ENCODE measurements at places on chromosomes 1 and 21. TPM values are rescaled to one million over a fixed set of nuclear protein-coding genes. Genes with fewer than 3 reads are reported as not detected.

DNA sequence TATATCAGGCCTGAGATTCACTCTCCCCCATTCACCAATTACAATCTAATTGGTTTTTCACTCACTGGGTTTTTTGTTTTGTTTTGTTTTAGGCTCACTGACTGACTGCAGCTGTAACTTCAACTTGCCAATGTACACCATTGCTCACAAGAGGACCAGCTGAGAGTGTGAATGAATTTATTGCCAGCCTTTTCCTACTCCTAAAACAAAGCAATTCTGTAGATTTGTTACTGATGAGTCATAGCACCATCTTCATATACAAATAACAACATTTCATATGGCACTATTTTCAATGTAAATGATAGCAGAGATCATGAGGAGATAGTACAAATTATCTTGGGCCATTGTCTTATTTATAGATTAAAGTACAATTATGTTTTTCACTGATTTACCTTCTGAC is 76.0 kb upstream of the DPYD start:
- DNase-seq: no peak

DNA sequence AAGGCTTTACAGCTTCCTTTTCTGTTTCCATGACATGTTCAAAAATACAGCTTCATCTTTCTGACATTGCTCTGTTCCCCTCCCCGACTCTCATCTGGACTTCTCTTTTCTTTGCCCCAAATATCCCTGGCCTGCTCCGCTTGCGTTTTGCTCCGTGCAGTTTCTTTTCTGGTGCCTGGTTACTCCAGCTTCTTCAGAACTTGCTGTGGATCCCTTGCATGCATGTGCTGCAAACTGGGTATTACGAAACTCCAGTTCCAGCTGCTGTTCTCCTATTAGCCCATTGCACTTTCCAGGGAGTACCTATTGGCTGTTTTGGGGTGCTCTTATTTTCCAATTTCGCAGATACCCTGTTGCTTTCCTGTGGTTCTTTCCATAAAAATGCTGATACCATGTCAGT is 9.9 kb upstream of the NDC1 start:
- DNase-seq: no peak

The ACOT11 gene
- 0.07 TPM for total RNA-seq

DNA sequence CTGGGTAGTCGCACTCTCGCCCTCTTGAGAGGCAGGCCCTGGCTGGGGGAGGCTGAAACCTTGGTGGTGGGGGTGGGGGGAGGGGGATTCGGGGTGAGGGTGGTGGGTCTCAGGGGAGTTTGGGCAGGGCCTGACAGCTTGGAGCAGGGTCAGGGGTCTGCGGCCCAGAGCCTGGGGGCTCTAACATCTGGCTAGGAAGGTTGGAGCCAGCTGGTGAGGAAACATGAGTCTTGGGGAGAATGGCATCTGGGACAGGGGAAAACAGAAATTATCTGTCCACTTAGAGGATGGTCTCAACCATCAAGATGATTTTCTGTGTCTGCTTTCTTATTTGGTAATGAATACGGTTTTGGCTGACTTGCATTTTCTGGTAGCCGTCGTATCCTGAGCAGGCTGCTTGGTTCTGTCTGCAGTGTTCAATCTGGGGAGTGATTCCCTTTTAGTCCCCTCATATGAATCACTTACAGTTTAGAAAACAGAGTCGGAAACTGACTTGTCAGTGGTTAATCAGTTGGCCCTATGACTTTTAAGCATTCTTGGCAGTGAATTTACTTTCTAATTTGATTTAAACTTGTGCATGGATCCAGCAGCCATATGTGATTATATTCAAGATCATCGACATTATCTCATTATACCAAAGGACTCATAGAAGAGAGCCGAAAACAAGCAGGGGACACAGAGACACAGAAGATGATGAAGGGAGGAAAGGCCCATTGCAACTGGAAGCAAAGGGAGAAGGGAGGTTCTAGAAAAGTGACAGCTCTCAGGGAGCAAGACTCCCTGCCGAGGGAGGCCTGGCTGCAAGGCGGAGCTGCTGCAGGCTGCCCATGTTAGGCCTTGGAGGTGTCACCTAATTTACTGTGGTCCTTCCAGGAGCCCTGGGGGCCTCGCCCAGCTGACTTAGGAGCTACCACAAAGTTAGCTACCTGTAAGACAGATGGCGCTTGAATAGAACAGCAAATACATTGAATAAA is 237.6 kb downstream of the SDCCAG8 start:
- DNase-seq: no peak

GRCh38 chr21:33430858-33431257 is 27.6 kb downstream of the IFNGR2 start:
- DNase-seq: no peak

DNA sequence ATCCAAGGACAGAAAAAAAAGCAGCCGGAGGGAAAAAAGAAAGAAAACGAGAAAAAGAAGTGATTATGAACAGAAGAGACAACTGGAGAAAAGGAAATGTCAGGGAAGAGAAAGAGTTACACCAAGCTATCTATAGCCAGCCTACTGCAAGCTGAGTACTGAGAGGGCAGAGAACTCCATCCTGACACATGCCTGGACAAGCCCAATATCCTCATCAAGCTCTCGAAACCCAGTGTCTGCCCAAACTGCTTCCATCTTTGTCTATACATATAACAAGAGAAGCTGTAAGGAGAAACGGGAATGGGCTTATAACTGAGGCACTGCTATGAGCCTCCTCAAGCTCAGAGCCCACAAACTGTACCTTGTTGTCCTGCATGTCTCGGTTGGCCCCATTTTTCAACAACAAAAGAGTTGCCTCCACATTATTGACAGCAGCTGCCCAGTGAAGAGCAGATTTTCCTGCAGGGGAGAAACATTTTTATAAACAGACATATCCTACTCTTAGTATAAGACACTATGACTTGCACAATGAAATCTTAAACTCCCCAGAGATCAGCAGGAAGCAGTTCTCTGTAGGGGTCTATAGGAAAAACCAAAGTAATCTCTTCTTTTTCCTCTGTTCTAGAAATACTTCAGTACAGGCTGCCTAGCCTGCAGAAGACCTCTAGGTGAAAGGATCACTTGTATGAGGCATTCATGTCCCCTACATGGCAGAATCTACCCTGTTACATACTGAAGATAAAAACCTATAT is 21.2 kb upstream of the ADAM30 start:
- no peak for DNase-seq

GRCh38 chr1:204196068-204196795 is at the start of gene KISS1:
Gene KISS1 (minus strand): TSS chr1:204196491. CDS start chr1:204192876, 3,615 bp downstream.
- DNase-seq: no peak

GRCh38 chr1:247385283-247385682 is 30.7 kb upstream of the NLRP3 start:
- DNase-seq: no peak

The NUDT4B gene
- total RNA-seq: 40.6 TPM

DNA sequence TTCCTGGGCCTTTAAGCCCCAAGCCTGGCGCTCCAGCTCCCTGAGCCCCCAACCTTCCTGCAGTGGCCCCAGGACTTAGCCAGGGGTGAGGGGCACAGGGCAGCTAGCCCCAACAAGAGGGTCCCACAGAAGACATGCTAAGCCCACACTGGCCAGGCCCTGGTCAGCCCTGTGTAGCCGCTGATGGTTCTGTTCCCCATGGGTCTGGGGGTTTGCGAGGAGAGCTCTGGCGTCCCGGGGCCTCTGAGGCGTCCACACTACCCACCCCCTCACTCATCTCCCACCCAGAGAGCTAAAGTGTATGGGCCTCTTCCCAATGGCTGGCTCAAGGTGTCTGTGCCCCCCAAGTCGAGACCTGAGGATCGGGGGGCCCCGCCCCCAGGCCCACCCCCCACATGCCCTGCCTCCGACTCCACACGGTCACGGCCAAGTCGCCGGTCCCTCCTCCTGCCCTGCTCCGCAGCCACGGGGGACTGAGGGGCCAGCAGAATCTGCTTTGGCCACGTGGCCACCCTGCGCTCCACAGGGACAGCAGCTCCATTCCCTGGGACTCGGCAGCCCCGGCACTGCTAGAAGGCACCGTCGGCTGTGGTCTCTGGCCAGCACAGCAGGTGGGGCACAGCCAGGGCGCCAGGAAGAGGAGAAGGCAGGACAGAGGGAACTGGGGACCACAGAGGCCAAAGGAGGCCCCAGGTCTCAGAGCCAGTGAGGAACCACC is 7.8 kb downstream of the TNFRSF18 start:
- no peak for DNase-seq

The ADAM30 gene
- total RNA-seq: not detected

The NID1 gene
- 0.15 TPM for total RNA-seq

DNA sequence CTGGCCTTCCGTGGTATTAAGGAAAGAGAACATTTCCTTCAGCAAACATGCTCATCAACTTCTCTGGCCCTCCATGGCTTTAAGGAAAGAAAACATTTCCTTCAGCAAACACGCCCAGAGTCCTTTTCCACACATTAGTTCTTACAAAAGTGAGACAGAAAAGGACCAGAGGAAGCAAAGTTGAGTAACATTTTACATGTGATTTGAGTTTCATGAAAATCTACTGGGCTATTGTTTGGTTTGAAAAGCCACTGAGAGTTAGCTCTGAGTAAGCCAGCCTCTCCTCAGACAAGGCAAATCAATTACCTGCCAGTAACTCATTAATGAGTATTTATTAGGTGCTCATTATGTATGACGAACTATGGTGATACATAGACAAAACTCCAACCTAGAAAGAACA is 78.0 kb downstream of the NID1 start:
- no peak for DNase-seq

- peak; percentile 69 for DNase-seq
These were observed 41.0 kb downstream of the BRINP3 start for GRCh38 chr1:190436615-190437014.

- DNase-seq: no peak
These were observed 2.2 kb upstream of the SPRR1B start for GRCh38 chr1:153028766-153029165.

The LCA5L gene
- total RNA-seq: 2.7 TPM

DNA sequence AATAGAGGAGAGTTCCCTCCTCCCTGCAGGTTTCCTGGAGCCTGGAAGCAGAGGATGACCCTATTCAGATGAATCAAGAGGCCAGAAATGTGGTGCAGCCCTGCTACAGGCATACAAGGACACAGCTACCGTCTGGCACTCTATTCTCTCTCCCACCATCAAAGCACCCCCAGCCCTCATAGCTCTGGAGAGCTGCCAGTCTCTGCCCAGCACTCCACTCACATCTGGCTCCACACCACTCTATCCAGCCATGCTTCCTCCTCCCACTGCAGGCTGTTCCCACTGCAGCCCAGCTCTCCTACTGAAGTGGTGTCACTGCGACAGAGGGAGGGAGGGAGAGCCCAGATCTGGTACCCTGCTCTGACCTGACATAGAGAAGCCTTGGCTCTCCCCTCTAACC is 18.4 kb downstream of the SYT2 start:
- no peak for DNase-seq

DNA sequence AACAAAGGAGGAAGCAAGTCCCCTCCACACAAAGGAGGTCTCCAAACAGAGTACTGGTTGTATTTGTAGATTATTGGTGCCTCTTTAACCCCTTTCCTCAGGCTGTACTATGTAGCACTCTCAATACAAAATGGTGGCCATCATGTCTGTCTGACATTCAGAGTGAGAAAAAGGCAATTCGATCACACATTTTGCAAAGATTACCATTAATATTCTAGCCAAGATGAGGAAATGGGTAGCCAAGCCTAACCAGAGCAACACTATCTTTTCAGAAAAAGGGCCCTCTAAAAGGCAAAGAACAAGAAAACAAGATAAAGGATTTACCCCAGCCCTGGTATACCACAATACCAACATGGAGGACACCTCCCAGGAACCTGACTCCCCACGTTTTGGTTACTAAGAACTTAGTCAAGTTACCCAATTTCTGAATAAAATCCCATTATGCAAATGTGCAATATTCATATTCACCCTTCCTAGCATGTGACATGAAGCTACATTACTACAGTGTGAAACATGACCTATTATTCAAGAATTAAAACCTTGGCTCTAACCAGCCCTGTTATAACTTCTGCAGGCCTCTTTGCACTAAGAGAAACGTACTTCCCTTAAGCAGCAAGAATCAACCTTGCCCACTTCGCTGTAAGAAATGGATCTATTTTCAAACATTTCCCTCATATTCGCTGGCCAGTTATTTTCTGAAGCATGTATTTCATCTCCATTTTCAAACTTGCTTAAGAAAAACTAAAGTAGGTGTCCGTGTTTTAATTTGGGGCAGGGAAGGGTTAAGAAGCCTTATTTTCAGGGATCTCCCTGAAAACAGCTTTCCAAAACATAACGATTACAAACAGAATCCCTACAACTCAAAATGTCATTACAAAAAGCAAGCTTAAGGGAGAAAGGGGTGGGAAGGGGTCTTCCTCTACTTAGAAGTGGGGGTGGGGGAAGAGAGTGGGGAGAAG is 2.1 kb downstream of the KDM5B start:
- DNase-seq: no peak

The KRTAP19-6 gene
- not detected for total RNA-seq

The TFF3 gene
- total RNA-seq: not detected

GRCh38 chr1:228799924-228800323 is 64.6 kb downstream of the RHOU start:
- no peak for DNase-seq

The FCMR gene
- not detected for total RNA-seq

- DNase-seq: no peak
These were observed 3.1 kb downstream of the SLC45A3 start for GRCh38 chr1:205677167-205677566.

The TDRD5 gene
- total RNA-seq: 0.10 TPM

- no peak for DNase-seq
These were observed 274.9 kb downstream of the LMO4 start for GRCh38 chr1:87603626-87604025.

Measured in NCI-H460 (cell line).